ENCODE measurements at places on chromosomes 5 and 9.

DNA sequence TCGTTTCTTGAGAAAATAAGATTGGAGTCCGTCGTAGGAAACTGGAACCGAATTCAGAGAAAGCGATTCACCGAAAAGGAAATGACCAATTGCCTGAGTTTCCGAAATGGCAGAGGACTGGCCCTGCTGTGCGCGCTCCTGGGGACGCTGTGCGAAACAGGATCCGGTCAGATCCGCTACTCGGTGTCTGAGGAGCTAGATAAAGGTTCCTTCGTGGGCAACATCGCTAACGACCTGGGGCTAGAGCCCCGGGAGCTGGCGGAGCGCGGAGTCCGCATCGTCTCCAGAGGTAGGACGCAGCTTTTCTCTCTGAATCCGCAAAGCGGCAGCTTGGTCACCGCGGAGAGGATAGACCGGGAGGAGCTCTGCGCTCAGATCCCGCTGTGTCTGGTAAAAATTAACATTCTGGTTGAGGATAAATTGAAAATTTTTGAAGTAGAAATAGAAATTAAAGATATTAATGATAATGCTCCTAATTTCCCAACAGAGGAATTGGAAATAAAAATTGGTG is 379 bp downstream of the PCDHGA3 start:
- DNase-seq = no peak

DNA sequence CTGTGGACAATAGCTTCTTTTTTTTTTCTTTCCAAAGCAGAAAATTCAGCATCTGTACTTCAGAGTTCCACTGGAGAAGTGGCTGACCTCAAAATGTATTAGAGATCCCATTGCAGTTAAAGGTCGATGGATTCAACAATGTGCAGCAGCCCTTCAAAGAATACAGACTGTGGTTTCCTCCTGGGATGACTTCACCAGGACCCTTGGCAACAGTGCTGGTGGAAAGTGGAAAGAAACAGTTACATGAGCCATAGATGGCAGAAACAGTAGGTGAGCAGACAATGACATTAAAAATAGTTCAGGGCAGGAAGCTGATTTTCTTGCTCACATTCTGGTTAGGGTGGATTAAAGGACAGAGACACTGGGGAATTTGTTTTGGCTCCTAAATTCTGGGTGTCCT is 62.4 kb downstream of the SLC28A3 start:
- DNase-seq = no peak

DNA sequence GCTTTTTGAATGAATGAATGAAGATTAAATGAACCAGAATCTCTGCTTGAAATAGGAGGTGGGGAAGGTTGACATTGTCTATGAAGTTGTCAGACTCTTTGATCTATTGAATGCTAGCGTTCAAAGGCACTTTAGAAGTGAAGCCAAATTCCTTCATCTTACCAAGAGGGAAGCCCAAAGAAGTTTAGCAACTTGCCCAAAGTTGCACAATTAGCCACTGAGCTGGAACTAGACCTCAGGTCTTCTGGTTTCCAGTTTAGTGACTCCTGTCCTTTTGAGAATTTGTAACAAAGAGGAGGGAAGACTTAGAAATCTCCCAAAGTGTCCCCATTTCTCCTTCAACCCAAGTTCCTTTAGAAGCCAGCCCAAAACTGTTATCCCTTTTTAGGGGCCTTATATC is 20.7 kb upstream of the SLC1A3 start:
- no peak for DNase-seq

DNA sequence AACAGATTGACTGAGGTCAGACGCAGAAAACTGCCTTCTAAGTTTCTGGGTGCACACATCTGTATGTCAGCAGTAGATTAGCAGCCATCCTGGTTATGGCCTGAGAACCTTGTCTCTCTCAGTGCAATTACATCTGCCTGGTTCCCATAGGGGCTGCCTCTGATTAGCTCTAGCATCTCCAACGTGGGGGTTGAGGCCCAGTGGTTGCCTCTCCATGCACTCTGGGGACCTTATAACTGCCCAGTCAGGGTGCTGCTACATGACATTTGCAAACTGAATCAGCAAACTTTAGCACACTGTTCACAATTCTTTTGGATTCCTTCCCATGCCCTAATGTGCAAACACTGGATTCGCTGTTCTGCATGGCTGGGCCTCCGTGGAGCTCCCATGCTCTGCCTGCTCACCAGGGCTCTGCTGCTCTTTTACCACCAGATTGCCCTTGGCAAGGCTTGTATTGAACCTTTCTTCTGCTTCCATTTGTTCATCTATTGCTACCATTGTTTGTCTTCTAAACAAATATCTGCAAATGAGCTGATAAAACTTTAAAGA is 36.2 kb downstream of the SNX18 start:
- no peak for DNase-seq

DNA sequence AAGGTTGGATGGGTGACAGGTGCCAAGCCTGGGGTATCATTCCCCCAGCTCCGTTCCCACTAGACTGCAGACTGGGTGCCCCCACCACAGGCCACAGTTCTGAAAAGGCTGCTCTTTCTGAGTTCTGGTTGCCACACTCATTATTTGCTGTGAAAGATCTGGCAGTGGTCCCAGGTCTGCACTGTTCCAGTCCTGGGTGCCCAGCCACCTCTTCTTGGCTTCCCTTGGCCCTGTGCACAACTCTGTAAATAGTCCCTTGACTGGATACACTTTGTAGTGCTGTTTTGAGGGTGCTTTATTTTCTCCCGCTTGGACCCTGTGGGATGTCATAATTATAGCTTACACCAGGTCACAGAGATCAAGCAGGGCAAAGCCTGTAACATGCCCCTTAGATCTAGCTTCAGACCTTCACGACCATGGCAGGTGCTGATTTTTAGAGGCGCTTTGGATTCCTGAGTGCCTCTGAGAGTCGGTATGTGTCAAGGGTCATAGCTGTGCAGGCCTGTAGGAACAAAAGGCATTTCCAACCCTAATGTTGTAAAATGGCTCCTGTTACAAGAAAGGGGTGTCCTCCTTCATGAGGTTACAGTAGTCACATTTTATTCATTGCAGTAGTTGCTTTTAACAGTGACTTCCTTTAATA is 344.9 kb downstream of the ICE1 start:
- no peak for DNase-seq

DNA sequence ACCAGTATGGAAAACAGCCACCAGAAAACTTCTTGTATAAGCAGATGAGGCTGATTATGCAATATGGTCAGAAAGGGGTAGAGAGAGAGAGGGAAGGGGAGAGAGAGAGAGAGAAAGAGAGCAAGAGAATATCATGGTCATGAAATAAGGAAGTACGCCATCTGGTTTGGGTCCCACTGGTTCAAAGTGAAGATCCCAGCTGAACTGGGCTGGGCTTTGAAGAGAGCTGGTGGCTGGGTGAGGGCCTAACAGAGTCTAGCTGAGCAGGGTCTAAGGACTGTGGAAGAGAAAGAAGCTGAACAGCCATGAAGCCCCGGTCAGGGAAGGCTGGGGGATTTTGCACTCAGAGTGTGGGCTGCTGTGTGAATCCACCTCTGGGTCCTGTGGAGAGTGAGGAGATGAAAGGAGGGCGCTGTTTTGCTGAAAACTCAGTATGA is 14.6 kb downstream of the TRIM14 start:
- DNase-seq = no peak

DNA sequence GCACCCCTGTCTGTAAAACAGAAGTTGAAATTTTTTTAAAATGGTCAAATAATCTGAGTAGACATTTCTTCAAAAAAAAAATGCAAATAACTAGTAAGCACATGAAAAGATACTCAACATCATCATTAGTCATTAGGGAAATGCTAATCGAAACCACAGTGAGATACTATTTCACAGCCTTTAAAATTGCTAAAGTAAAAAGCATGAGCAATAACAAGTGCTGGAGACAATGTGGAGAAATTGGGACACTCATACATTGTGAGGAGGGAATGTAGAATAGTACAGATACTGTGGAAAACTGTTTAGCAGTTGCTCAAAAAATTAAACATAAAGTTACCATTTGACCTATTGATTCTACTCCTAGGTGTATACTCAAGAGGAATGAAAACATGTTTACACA is 58.4 kb upstream of the RUSC2 start:
- no peak for DNase-seq

DNA sequence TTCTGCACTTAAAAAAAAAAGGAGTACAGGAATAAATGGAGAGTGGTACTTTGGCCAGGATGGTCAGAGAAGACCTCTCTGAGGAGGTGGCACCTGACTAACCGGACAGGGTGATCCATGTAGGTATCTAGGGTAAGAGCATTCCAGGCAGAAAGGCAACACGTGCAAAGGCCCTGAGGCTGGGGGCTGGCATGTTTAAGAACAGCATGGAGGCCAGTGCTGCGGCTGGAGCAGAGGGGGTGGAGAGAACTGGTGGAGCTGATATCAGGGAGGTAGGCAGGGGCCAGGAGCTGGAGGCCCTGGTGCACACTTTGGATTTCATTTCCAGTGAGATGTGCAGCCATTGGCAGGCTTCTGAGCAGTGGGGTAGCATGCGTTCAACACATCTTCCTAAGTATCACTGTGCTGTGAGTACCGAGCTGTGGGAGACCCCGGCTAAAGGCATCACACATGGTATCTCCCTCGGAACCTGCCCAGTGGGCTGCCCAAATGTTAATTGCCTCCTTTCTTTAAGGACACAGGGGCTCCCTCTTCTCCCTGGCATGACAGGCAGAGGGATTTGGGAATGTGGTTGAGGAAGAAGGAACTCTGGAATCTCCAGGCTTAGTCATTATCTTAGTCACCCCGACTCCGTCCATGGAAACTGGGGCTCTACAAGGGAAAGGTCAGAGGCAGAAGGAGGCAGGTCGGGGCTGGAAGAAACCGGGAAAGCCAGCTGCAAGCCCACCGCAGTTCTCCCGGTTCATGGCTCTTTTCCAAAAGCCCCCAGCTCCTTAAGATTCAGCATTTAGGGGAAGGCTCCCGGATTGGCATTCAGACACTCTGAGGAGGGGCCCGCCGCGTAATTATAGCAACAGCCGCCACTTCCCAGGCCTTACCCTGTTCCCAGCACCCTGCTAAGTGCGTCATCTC is 18.6 kb downstream of the SLC6A7 start:
- DNase-seq = no peak

DNA sequence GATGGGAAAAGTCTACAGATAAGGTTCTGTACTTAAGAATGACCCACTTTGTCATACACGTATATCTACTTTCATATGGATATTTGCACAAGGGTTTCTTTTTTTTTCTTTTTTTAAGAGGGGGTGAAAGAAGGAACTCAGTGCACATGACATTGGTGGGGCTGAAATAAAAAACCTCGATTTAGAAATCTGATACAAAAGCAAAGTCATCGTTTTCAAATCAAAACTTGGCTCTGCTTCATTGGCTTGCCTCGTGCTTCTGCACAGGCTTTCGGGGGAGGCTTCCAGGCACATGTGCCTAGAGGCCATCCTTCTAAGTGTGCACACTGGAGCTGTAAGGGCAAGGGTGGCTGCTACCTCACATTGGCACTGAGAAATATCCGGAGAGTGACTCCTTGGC is 31.1 kb downstream of the PTTG1 start:
- no peak for DNase-seq

GRCh38 chr9:137920753-137921152 is 43.2 kb downstream of the CACNA1B start:
- no peak for DNase-seq

GRCh38 chr5:83657807-83658525 is 62.7 kb downstream of the HAPLN1 start:
- no peak for DNase-seq

- DNase-seq = no peak
Measured at GRCh38 chr9:35453786-35454185, 36.1 kb upstream of the RUSC2 start.

DNA sequence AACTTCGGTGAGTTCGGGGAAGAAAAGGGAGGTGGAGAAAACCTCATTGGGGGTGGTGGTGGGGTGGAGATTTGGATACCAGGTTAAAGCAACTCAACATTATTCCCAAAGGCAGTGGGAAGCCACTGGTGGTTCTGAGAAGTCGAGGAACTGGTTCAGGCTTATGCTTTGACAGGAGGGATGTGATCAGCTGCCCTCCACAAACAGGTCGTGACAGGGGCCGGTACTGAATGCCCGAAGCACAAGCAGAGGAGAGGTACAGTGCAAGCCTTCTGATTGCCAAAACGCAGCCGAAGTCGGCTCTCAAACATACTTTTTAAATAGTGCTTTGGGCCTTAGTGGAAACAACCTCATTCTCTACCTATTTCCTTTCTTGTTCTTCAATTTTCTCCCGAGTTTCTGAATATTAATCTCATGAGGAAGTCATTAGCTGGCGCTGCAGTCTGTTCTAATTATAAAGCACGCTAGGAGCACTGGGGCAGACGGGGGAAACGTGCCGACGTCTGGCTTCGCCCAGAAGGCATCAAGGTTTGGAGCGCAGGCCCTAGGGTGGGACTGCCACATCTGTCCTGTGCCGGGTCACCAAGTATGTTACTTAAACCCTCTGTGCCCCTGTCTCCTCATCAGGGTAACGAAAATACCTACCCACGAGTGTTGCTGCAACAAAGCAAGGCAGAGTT is 27.3 kb downstream of the SHB start:
- no peak for DNase-seq

GRCh38 chr9:130262061-130262745 is 3.4 kb upstream of the HMCN2 start:
- DNase-seq = no peak

- no peak for DNase-seq
Measured at GRCh38 chr5:157611571-157612476, 36.2 kb upstream of the ADAM19 start.

GRCh38 chr5:145587710-145588109 is 247.4 kb downstream of the PRELID2 start:
- no peak for DNase-seq

DNA sequence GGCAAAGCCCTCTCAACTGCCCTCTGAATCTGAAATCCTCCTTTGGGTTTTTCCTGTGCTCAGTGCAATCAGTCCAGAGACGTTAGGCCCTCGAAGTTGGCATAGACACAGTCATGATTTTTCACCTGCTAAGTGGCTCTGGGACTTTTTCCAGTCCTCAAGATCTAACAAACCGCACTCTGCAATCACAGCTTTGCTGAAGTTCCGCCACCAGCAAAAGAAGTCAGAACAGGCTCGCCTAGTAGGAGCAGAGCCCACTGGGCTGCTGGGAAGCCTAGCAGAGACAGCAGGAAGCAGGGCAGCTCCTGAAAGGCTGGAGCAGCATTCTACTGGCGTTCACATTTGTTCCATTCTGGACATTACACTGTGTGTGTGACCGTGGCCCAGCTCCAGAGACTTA is 222.8 kb upstream of the KIF2A start:
- no peak for DNase-seq

DNA sequence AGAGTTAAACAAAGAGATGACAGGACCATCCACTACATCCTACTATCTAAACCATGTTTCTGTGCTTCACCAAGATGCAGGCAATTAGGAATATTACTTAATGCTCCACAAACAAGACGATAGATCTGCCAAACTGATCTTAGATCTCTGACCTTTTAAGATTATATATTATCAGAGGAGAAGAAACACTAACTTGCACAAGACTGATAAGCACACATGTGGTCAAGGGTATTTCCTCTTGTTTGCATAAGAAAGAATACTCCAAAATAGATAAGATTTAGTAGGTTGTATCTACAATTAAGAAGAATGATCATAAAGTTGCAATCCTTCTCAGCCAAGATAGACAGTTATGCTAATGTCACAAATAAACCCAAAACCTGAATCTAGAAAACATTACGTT is 601.0 kb upstream of the ACO1 start:
- no peak for DNase-seq

- DNase-seq = no peak
Measured at GRCh38 chr5:2167671-2168070, 284.9 kb upstream of the IRX4 start.

All from naive thymus-derived CD8-positive, alpha-beta T cell (primary cell).